ENCODE measurements at places on chromosomes 2 and 18.
A peak's percentile ranks its signal among the peaks of the same experiment; 100 is the strongest.

DNA sequence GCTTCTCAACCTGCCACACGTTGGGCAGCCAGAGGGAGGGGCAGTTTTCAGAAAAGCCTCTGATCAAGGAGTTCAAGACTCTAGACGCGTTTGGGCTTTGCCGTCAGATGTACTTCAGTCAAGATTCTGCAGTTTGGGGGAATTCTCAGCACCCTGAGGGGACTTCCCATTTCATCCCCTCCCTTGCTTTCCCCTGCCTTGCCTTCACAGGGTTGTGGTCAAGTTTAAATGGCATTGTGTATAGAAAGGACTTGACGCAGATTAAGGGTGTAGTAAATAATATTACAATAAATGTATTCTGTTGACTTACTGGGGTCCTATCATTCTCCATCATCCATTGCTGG lies 198.3 kb upstream of the NABP1 start:
- no peak for DNase-seq

DNA sequence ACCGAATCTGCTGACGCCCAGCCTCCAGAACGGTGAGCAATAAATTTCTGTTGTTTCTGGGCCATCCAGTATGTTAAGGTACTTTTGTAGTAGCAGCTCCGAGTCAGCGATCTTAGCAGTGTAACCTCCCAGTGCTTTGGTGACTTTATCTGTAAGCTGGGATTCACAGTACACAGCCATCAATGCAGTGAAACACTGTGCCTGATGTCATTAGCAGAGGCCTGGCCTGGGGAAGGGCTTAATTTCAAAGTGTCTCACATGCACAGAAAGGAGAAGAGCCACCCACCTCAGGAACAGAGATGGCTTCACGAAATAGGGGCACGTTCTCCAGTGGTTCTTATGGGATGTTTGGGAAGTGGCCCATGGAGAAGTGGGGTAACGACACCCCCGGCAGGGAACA lies 281.2 kb downstream of the PHLPP1 start:
- no peak for DNase-seq

DNA sequence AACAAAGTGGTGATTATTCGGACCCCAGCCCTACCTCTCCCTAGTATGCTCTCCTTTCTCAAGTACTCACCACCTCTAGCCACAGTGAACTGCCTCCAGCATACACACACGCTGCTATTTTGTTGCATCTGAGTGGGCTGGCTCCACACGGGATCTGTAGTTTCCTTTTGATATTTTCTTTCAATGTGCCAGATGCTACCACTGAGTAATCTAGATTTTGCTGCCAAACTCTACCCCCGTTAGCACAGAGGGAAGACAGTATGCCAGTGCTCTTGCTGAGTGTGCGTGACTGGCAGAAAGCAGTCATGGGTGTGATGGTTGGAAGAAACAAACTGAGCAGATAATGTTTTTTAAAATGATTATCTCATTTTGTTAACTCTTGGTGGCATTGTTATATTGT lies 11.6 kb downstream of the CFLAR start:
- DNase-seq = peak; percentile 62

DNA sequence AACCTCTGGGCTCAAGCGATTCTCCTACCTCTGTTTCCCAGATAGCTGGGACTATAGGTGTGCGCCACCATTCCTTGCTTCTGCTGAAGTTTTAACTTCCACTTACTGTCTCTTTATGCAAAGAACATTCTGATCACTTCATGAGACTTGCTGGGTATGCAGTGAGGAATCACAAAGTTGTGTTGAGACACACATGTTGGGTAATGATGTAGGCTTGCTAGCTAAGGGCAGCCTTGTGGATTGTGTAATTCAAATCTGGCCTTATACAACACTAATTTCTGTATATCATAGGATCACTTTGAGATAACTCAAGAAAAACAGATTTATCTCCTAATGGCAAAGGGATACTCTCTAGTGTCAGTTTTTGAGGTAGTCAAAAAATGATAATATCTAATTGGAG lies 24.2 kb downstream of the XRCC5 start:
- DNase-seq = no peak

DNA sequence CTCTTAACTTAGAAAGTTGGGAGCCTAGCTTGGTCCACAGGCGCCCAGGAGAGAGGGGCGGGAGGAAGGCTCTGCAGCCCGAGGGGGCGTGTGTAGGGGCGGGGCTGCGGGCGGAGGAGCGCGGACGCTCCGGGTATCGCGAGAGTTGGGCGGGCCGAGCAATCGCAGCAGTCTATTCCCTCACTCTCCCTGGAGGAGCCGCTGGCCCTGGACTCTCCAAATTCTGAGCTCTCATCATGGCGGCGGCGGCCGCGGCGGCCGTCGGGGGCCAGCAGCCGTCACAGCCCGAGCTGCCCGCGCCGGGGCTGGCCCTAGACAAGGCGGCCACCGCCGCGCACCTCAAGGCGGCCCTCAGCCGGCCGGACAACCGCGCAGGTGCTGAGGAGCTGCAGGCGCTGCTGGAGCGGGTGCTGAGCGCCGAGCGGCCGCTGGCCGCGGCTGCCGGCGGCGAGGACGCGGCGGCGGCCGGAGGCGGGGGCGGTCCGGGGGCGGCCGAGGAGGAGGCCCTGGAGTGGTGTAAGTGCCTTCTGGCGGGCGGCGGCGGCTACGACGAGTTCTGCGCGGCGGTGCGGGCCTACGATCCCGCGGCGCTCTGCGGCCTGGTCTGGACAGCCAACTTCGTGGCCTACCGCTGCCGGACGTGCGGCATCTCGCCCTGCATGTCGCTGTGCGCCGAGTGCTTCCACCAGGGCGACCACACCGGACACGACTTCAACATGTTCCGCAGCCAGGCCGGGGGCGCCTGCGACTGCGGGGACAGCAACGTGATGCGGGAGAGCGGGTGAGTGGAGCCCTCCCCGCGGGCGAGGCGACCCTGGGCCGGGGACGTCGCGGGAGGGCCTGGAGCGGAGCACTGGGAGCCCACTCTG lies at the start of gene UBR3:
Gene UBR3, plus strand, starts transcription at position 183 of the 869 bp plus-strand sequence. Its CDS starts 54 bp downstream, at position 237.
- DNase-seq = peak; percentile 90

- DNase-seq = no peak
Measured at GRCh38 chr18:12005538-12006487, 24.5 kb downstream of the IMPA2 start.

DNA sequence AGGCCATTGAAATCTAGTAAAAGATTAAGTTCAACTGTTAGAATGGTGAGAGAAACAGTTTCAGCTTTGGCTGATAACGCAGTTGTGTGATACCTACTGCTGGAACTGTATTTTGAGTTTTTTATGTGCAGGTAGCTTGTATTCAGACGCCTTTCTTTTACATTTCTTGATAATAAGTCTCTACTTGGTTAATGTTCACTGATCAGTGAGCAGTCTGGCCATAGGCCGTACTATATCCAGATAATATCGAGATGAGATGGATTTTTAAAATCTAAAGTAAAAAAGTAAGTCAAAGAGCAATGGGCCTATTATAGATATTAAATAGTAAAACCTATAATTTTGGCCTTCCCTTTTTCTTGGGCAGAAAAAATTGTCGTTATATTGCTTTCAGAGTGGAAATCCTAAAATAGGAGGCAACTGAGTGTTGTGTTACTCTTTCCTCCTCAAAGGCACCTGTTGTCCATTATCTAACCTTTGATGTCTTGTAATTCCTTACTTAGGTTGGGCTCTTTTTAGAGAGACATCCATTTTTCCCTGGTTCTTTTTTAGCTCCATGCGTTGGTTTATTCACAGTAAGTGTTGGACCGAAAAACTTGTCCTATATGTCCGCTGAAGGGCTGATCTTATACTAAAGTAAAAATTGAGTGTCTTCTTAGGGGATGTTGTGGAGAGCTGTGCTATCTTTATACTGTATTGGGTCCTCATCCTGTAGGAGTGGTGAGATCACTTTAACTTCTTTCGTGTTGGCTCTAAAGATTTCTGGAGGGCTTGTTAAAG lies 1.7 kb downstream of the EML4 start:
- DNase-seq = no peak

DNA sequence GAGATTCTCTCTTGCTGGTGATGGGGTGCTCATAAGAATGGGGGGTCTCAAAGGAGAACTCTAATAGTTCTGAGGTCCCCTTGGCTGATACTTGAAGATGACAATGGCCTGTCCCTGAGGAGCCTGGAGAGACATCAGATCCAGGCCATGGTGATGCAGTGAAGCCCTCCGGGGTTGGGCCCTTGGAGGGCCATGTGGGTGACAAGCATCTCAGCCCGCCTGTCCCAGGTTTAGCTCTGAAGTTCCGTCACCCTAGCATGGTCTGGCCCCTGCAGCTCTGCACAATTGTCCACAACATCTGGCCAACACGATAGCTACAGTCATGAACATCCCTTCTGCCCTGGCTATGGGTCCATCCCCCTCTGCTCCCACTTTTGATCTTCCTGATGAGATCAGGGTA lies 202.8 kb upstream of the HS6ST1 start:
- no peak for DNase-seq

- DNase-seq = no peak
Measured at GRCh38 chr2:86697551-86698104, 22.5 kb upstream of the RMND5A start.

- no peak for DNase-seq
Measured at GRCh38 chr2:219199470-219200211, 6.9 kb upstream of the ZFAND2B start.

- DNase-seq = no peak
Measured at GRCh38 chr18:13649397-13650390, 76.7 kb downstream of the FAM210A start.

DNA sequence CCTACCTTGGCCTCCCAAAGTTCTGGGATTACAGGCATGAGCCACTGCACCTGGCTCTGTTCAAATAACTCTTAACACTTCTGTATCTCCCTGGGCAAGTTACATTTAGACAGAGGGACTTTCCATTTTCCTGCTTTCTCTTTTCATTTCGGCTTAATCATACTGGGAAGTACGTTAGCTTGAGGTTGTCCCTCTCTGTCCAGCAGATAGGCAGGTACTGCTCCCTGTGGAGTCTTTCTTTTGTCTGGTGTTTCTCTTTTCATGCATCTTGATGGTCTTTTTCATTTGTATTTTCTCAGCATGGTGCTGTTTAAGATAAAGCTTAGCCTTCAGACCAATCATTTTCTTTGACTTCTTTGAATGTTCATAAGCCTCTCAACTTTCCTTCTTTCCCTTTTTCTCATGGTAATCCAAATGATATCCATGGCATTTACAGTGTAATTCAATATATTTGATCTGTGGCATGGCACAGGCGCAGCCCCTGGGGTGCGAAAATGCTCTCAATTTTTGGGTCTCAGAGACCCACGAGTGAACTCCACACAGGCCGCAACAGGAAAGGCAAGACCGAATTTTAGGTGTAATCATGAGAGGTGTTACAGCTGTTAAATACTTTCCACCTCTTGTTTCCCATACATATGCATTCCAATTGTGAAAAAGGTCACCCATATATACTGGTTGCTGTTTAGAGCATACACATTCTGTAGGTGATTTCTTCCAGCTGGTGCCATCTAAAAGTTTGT lies 99.9 kb upstream of the MYO3B start:
- DNase-seq = no peak

DNA sequence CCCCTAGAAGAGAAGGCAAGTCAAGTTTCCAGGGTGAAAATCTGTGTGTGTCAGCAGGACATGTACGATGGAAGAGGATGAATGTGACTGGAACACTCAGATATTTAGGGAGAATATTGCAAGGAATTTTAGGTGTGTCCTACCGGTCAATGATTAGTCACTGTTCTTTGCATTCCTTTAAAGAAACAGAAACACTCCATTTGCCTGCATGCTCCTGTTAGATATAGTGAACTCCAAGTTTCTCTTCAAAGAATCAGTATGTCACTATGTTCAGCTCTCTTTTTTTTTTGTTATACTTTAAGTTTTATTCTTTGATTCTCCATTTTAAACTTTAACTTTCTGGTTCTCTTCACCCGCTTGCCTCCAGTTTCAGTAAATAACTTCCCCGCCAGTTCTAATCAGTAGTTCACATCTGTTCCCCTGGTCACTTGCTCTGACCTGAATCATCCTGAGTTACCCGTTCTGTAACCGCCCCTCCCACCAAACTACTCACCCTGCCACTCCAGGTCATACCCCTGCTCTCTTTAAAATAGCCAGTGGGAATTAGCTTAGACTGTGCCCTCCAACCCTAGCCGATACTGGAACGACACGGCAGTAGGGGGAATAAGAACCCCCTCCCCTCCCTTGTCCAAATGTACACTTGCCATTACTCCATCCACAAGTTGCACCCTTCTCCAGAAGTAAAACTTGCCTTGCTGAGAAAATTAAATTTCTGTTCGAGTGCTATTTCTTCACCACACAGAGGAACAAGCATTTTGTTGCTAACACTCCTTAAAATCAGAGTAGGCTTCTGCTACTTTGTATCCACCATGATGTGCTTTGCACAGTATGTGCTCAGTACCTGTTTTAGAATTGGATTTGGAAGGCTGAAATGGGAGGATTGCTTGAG lies 268.4 kb downstream of the METTL4 start:
- no peak for DNase-seq

DNA sequence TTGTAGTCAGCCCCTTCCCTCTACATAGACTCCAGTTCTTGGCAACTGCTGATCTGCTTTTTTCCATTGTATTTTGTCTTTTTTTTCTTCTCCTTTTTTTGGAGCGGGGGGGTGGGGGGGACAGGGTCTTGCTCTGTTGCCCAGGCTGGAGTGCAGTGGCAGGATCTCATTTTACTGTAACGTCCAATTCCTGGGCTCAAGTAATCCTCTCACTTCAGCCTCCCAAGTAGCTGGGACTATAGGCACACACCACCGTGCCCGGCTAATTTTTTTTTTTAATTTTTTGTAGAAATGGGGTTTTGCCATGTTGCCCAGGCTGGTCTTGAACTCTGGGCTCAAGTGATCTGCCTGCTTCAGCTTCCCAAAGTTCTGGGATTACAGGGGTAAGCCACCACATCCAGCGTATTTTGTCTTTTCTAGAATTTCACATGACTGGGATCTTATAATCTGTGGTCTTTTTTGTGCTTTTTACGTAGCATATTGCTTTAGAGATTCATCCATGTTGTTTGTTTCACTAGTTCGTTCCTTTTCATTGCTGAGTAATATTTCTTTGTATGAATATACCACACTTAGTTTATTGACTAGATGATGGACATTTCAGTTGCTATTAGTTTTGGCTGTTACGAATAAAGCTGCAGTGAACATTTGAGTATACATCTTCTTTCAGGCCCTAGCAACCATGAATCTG lies 17.9 kb downstream of the EML4 start:
- no peak for DNase-seq

DNA sequence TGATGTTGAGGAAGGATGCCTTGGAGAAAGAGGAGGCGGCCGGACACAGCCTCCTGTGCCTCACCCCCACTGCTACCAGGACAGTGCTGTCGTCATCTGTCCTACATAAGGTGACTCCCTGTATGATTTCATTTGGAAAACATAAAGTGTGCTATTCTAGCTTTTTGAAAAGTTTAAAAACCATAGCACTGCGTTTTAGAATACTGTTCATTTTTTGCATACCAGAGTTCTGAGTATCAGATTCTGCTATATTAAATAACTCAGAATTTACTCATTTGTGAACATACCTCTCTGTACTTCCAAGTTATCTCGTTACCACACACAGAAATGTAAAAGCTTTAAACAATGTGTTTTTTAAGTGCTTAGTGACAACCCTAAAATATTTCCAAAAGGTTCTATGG lies 302.9 kb downstream of the LRRTM1 start:
- no peak for DNase-seq

- DNase-seq = no peak
Measured at GRCh38 chr2:207041786-207042554, 102.7 kb downstream of the CPO start.

Measured in activated CD4-positive, alpha-beta memory T cell treated with anti-CD3 and anti-CD28 coated beads, Interleukin-2, amount 10 ng/mL, durations not matched to agents 7 days and 5 days (primary cell).